ENCODE measurements at places on chromosomes 7 and 10. TPM values are rescaled to one million over a fixed set of nuclear protein-coding genes. Genes with fewer than 3 reads are reported as not detected.

Gene STEAP1
- 0.40 TPM for total RNA-seq

Gene SNX10
- total RNA-seq, result 46.9 TPM

Gene LOXL4
- not detected for total RNA-seq

Gene SH2D4B
- total RNA-seq, result 0.21 TPM

Gene CPA2
- not detected for total RNA-seq

Gene SORCS3
- total RNA-seq, result not detected

Gene C10orf71
- total RNA-seq, result not detected

Gene LRGUK
- total RNA-seq, result 0.15 TPM

Gene EPHA1
- total RNA-seq, result 0.82 TPM

Gene PLA2G12B
- not detected for total RNA-seq

Gene STAG3
- 6.2 TPM for total RNA-seq

Gene CALN1
- total RNA-seq, result not detected

Gene CYP3A4
- not detected for total RNA-seq

Gene MRLN
- total RNA-seq, result not detected

Gene PRKCQ
- total RNA-seq, result 47.0 TPM

Gene HOXA7
- total RNA-seq, result not detected

Measured in activated CD8-positive, alpha-beta memory T cell treated with anti-CD3 and anti-CD28 coated beads for 36 hours (primary cell).